Hematopoietic multipotent progenitor cell treated with erythropoietin and hydrocortisone succinate and interleukin-3 and kit ligand, for 17 days (in vitro differentiated cells): ENCODE measurements at places on chromosomes 12 and 14.

- DNase-seq, result peak; percentile 38
Measured at GRCh38 chr12:112328456-112329124, 53.6 kb downstream of the HECTD4 start.

GRCh38 chr14:63088865-63089264, 43.6 kb upstream of the KCNH5 start:
- no peak for DNase-seq

- no peak for DNase-seq
Measured at GRCh38 chr14:25111061-25111601, 61.2 kb upstream of the STXBP6 start.

- DNase-seq, result no peak
Measured at GRCh38 chr12:114747012-114747858, 63.3 kb upstream of the TBX3 start.

DNA sequence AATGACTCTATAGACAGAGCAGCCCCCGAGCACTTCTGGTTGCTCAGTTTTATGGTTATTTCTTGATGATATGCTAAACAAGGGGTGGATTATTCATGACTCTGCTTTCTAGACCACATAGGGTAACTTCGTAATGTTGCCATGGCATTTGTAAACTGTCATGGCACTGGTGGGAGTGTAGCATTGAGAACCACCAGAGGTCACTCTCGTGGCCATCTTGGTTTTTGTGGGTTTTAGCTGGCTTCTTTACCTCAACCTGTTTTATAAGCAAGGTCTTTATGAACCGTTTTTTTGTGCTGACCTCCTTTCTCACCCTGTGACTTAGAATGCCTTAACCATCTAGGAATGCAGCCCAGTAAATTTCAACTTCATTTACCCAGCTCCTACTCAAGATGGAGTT, 1036.2 kb upstream of the FLRT2 start:
- no peak for DNase-seq

DNA sequence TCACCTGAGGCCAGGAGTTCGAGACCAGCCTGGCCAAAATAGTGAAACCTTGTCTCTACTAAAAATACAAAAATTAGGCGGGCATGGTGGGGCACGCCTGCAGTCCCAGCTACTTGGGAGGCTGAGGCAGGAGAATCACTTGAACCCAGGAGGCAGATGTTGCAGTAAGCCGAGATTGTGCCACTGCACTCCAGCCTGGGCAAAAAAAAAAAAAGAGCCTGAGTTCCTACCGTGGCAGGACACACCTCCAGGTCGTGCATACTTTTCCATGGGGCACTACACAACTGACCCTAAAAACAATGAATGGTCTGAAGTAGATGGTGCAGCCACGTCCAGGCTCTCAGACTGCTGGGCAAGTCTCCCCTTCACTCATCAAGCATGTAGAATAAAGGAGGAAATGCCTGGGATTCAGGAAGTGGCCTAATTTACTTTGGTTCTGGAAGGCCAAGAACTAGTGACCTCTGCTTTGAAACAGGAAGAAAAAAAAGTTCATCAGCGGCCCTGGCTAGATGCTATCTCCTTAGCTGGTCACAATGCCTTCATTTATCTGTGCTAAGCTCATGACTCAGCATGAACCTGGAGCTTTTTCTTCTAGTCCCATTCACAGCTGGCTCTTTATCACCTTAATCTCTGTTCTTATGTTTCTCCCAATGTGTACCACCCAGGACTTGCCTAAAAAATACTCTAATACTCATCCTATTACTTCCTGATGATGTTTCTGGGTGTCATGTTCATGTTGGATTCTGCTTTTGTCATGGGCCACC, 55.8 kb upstream of the OR6J1 start:
- DNase-seq, result no peak

GRCh38 chr14:22491683-22492621, 97.1 kb downstream of the DAD1 start:
- DNase-seq, result no peak

DNA sequence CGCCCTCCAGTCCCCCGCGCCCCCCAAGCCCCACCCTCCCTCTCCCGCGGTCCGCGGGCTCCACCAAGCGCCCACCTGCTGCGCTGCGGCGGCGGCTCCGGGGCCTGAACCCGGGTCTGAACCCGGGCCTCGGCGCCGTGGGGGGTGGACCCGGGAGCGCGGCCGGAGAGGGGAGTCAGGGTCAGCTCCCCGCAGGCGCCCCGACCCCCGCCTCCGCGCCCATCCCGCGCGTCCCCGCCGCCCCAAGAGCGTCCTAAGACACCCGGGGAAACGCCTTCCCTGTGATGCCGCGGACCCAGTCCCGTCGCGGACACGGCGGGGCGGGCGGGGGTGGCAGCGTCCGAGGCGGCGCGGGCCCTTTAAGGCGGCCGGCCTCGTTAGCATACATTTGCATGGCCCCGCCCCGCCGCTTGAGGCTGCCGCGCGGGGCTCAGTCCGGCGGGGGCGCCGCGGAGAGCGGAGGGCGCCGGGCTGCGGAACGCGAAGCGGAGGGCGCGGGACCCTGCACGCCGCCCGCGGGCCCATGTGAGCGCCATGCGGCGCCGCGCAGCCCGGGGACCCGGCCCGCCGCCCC, at the start of gene MMP17:
TSS of gene MMP17 (plus strand) at position 433 of the 574 bp plus-strand sequence. CDS start at position 535, 102 bp downstream.
- no peak for DNase-seq

GRCh38 chr14:104722938-104723650, 935 bp upstream of the ADSS1 start:
- no peak for DNase-seq

DNA sequence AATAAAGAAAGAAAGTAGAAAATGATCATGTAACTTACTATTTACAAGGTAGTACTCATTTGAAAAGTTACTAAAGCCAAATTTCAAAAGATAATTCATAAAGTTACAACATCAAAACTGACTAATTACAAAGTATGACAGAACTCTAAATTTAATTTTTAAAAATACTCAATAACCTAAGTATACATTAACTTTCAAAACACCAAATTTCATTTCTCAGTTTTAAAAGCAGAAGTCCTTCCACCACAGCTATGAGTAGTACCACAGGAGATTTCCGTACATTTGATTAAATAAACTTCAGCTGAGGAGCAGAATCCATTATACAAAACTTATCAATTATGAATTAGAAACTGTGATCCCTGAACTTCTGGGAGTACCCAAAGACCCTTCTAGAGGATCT, 100.8 kb upstream of the BBS10 start:
- DNase-seq, result no peak

DNA sequence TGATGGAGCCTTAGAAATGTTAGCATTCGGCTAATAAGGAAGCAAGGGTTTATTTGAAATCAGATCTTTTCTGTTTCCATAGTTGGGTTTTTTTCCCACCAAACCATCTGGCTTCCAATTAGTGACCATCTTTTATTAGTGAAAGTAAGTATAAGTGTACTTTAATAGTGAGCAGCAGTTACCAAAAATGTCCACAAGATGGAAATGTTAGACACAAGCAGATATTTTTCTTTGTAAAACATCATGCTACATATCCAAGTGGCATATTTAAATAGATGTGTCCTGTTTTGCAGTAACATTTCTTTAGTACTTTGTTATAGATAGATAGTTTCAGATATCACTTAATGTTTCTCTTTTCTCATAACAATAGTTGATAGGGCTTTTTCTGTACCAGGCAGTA, 28.8 kb downstream of the YEATS4 start:
- DNase-seq, result peak; percentile 19

- DNase-seq, result no peak
Measured at GRCh38 chr12:8014836-8015235, 17.7 kb upstream of the FOXJ2 start.

GRCh38 chr12:120892265-120892664, 11.9 kb downstream of the SPPL3 start:
- no peak for DNase-seq

DNA sequence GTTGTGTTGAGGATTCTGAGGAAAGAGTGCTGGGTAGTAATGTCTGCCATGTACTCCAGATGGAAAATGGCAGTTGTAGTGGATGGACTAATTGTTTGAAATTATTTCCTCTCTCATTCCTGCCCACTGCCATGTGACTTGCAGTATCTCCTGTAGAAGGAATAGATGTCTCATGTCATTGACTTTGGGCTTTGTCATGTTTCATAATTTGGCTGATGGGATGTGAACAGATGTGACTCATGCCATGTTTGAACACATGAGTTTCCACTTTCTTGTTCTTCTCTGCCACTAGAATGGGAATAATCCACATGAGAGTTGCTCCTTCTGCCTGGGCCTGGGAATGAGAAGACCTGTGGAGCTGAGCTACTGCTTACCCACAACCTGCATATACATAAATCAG, 2.4 kb upstream of the CALCOCO1 start:
- no peak for DNase-seq
